ENCODE measurements at places on chromosomes 2 and 18.

GRCh38 chr2:163682695-163683094 lies 53.1 kb downstream of the FIGN start:
- DNase-seq = no peak

DNA sequence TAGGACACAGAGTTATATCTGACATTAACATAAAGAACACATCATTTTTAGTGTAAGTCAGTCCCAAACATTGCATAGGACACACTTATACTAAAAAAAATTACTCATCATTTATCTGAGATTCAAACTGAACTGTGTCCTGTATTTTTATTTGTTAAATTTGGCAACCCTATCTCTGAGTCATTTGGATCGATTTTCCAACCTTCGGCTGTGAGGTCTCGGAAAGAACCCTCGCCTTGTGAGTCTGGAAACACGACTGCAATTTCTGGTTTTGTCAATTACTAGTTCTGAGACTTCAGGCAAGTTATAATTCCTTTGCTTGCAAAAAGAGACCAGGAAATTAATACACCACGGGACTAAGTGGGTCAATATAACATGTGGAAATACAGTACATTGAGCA lies 14.0 kb downstream of the ATP8B1 start:
- no peak for DNase-seq

DNA sequence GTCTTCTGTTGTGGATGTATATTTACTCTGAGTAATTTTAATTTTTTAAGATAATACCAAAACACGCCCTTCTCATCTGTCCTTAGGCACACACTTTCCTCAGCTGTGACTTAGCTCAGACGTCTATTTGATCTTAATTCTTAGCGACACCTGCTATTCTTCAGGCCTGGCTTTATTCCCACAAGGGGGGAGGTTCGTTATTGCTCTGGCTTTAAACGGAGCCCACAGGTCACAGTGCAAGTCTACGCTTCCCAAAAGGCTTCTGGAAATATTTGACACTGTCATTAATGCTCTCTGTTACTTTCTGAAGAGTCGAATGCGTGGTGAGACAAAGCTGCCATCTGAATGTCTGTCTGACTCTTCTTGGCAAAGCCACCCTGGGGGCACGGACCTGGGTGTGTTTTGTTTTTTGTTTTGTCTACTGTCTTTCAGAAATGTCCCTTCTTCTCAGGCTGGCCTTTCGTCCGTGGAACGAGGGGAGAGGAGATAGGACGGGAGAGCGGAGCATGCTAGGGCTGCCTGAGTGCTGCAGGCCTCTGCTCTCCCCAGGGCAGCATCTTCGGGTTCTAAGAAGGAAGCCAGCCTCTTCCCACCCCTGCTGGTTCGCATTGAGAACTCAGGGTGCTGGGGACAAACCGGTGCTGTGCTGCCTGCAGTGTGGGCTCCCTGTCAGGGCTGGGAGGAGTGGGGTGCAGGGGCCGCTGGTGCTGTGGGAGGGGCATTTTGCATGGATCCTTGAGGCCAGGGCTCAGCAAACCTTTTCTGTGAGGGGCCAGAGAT lies 61.9 kb downstream of the ASAP2 start:
- no peak for DNase-seq

GRCh38 chr2:201872591-201872990 lies 66.3 kb downstream of the CDK15 start:
- no peak for DNase-seq

DNA sequence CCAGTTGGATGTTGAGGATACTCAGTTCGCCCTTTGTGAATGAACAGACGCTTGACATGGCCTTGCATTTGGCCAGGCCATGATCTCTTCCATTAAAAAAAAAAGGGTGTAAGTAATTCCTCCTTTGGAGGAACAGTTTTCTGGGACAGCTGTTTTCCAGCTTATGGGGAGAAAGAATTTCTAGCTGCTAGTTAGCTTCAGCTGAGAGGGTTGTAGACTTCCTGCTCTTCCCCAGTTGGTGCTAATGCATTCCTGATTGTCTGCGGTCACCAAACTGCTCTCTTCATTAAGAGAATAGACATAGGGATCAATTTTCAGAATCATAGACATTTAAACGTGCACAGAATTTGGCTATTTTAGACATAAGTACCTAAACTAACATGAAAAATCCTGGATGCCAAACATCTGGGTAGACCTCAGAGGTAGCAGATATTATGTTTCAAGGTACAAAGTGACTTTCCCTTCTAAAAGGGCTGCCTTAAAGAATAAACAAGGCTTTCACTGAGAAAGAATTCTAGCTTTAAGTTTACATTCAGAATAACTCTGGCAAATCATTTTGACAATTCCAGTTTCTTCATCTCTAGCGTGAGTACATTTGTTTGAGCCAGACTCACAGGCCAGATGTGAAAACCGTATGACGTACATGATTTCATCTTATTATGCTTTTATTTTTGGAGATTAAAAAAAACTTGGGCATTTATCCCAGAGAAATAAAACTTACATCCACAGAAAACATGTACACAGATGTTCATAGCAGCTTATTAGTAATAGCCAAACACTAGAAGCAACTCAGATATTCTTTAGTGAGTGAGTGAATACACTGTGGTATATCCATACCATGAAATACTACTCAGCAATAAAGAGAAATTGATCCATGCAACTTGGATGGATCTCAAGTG lies 71.2 kb downstream of the MAIP1 start:
- no peak for DNase-seq

- no peak for DNase-seq
Measured at GRCh38 chr2:105760639-105761337, 16.1 kb downstream of the NCK2 start.

DNA sequence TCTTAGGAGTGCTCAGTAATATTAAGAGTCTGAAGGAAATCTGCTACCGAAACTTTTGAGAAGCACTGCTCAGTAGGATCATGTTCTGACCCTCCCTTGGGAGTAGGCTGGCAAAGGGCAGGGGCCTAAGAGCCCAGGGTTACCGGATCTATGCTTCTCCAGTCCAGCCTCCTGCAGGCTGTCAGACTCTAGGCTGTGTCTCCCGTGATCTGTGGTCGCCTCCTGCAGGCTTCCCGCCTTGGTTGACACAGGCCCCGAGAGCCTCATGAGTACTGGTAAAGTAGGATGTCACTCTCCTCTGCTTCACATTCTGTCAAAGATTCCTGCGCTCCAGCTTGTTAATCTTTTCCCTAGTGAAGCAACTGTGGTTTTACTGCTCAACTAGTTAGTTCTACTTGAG lies 647.8 kb upstream of the RAB6C start:
- DNase-seq = no peak

DNA sequence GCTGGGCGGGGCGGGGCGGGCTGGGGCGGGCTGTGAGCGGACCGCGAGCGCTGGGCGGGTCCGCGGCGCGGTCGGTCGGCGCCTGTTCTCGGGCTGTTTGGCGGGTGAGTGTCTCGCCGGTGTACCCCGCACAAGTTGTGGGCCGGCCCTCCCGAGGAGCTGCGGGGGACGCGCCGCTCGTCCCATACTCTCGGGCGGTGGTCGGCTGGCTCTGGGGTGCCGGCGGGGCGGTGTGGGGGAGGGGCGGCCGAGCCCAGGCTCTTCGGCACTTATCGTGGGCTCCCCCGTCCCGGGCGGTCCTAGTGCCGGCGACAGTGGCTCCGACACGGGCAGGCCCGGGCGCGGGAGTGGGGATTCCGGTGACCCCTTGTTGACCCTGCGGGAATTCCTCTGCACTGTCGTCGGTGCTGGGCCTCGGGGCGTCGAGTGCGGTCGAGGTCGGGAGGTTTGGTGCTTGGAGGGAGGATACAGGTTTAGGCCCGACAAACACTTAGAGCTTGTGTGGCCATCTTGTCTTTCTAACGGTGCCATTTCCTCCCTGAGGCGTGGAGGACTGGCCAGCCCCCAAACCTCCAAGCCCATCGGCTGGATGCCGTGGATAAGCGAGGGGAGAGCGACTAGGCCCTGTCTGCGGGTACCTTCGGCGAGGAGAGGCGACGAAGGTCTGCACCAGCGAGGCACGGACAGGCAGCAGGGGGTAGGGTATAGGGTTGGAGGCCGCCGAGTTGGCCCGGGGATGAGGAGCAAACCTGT lies at the start of gene SEPTIN2:
SEPTIN2 (plus strand) TSS at position 47 of the 753 bp plus-strand sequence. CDS start 8,308 bp downstream, outside the sequence.
- no peak for DNase-seq
